Nasal cavity respiratory epithelium epithelial cell of viscerocranial mucosa (primary cell): ENCODE measurements at places on chromosomes 12 and 14. TPM values are rescaled to one million over a fixed set of nuclear protein-coding genes. Genes with fewer than 3 reads are reported as not detected.

MMP19 gene
- total RNA-seq, result under 0.01 and 0.28 TPM in 2 replicates

PTPRB gene
- total RNA-seq, result 0.34 and 0.85 TPM in 2 replicates

CLEC7A gene
- total RNA-seq, result under 0.01 and 1.9 TPM in 2 replicates

C1QL4 gene
- total RNA-seq, result under 0.01 TPM in 1 of 2 replicates, not detected in the other

PLBD1 gene
- total RNA-seq, result 3.4 TPM in 2 replicates

DLK1 gene
- not detected in 2 replicates for total RNA-seq

TAS2R31 gene
- total RNA-seq, result 0.68 and 5.6 TPM in 2 replicates

RD3L gene
- total RNA-seq, result not detected in 2 replicates

KRT79 gene
- under 0.01 and 0.07 TPM in 2 replicates for total RNA-seq

COX8C gene
- total RNA-seq, result not detected in 2 replicates

KRR1 gene
- total RNA-seq, result 21.9 and 77.5 TPM in 2 replicates

ARHGDIB gene
- total RNA-seq, result 0.68 and 4.8 TPM in 2 replicates

RBP5 gene
- not detected in 2 replicates for total RNA-seq

ABHD12B gene
- under 0.01 TPM in 1 of 2 replicates, not detected in the other for total RNA-seq

P2RX2 gene
- not detected in 2 replicates for total RNA-seq

WSCD2 gene
- total RNA-seq, result not detected in 2 replicates

NUP37 gene
- total RNA-seq, result 21.5 and 38.8 TPM in 2 replicates

PPM1H gene
- total RNA-seq, result under 0.01 and 5.0 TPM in 2 replicates

P2RX7 gene
- under 0.01 and 2.1 TPM in 2 replicates for total RNA-seq
